Ureter (tissue), 1 donor: ENCODE measurements at places on chromosomes 7 and 10. TPM values are rescaled to one million over a fixed set of nuclear protein-coding genes. Genes with fewer than 3 reads are reported as not detected.

- no peak for DNase-seq
Measured at GRCh38 chr7:99201027-99201426, 6.9 kb downstream of the KPNA7 start.

DNA sequence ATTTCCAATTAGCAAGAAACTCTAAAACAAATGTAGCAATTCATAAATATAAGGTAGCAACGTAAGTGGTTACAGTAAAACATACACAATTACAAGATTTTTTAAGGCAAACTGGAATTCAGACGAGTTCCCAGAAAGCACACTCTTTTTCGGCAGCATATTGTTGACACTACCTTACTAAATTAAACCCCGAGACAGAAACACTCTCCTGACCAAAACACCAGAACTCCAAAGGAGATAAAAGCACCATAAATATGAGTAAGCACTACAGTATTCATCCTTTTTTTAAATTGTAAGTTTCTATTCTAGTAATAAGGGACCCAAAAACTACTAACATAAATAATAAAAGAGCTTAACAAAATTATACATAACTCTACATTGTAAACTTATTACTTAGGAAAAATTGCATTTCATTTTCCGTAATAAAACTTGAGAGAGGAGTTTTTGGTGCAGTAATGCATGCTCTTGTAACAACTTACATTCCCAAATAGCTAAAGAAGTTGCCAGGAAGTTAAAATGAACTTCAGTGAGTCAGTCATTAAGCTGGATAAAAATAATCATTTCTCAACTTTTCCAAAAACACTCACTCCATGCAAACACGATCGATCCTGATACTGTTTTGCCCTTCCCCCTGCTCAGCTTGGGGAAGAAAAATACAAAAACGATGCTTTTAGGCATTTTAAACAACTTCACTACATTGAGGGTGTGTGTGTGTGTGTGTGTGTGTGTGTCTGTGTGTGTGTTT, 2.0 kb downstream of the PIP4K2A start:
- no peak for DNase-seq

DNA sequence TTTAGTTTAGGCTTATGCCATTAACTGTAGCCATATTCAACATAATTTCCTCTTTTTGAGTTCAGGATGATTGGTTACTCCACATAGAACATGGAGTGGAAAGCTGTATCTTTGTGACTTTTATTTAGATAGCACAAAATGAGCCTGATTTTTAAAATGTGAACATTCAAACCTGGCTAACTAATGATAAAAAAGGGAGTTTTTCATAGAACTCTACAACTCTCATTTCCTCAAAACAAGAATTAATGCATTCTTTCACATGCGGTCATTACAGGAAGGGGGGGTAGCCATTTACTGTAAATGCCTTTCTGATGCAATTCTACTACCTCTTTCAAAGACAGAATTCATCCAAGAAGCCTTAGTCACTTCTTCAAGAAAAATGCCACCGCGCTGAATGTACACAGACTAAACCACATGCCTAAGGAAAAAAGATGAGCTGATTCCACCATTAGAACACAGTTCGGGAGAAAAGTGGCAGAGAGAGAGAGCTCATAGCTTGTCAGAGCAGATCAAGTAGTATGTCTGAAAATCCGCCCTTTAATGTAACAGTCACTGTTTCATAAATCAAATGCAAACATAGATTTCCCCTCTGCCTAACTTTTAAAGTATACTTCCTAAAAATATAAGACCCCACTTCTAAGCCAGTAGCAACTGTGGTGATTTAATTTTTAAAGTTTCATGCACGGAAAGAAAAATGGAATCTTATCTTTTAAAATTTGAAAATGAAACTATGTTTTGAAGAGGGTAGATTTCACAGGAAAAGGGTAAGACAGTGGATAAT, 226.4 kb upstream of the KLF14 start:
- DNase-seq, result no peak

GRCh38 chr10:65396997-65397396, 1528.8 kb upstream of the LRRTM3 start:
- no peak for DNase-seq

DNA sequence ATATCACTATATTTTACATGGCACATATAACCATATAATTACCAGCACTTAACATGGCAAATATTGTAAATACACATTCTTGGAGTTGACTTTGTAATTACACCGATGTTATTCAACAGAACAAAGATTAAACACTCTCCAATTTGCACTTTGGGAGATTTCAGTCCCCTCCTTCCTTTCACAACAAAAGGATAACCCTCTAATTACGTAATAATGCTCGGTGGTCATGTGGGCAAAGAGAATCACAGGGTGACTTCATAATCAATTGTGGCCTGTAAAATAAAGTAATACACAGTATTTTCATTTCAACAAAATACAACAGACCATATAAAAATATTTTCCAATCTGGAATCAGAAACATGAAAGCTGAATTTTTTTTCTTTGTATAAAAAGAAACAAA, 73.2 kb downstream of the RHOBTB1 start:
- no peak for DNase-seq

GRCh38 chr10:126583552-126584200, 86.8 kb downstream of the C10orf90 start:
- no peak for DNase-seq

GRCh38 chr10:71383972-71384687, 12.6 kb upstream of the CDH23 start:
- DNase-seq, result peak; percentile 66

Gene AGR2
- total RNA-seq, result 216 TPM

Gene TUBB8
- total RNA-seq, result 0.78 TPM
